T-helper 9 cell (primary cell): ENCODE measurements at places on chromosomes 1 and 21.

GRCh38 chr1:200869753-200870391 is 2.9 kb upstream of the GPR25 start:
- DNase-seq = no peak

DNA sequence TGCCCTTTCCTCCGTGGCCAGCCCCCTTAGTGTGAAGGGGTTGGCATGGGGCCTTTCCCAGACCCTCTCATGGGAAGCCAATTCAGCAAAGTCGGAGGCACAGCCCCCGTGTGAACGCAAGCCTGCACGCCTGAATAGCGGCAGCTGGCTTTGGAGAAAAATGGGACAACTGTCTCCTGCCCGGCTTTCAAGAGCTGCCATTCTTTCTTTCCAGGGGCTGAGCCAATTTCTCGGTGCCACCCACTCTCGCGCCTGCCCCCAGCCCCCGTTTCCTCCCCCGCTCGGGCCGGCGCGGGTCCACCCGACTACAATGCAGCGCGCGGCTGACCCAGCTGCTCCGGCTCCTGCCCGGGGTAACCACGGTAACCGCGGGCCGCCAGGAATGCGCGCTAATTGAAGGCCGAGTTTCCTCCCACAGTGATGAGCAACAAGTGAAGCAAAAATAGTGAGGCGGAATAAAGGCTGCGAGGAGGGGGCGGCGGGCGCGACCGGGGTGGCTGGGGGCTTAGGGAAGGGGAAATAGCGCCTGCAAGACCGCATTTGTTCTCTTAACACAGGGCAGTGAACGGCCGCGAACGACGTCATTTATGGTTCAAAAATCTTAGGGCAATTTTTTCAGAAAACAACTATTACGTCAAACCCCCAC is 27.8 kb downstream of the ILDR2 start:
- DNase-seq = no peak

DNA sequence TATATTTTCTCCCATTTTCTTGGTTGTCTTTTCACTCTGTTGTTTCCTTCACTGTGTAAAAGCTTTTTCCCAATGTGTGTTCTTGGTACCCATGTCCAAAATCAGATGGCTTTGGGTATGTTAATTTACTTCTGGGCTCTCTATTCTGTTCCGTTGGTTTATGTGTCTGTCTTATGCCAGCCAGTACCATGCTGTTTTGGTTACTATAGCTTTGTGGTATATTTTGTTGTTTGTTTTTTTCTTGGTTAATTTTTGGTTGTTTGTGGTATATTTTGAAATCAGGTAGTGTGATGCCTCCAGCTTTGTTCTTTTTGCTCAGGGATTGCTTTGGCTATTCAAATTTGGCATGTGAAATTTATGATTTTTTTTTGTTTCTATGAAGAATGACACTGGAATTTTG is 67.2 kb downstream of the SWT1 start:
- DNase-seq = no peak

DNA sequence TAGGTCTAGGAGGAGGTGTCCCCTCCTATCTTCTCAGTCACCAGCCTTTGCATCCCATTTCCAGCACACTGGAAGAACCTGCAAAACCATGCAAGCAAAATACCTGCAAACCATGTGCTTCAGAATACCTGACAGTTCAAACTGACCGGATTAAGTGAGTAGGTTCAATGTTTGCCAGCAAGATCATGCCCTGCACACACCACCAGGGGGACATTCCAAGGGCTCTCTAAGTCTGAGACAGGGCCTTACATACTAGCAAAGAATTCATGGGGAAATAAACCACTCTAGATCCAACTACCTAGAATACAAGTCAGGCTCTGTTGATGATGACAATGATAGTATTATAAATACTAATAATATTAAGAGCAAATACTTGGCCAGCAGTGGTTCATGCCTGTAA is 27.6 kb downstream of the INPP5B start:
- no peak for DNase-seq

GRCh38 chr1:30465096-30465495 is 258.3 kb downstream of the MATN1 start:
- no peak for DNase-seq
